H7 (cell line): ENCODE measurements at places on chromosomes 3 and 15.
A peak's percentile ranks its signal among the peaks of the same experiment; 100 is the strongest.

DNA sequence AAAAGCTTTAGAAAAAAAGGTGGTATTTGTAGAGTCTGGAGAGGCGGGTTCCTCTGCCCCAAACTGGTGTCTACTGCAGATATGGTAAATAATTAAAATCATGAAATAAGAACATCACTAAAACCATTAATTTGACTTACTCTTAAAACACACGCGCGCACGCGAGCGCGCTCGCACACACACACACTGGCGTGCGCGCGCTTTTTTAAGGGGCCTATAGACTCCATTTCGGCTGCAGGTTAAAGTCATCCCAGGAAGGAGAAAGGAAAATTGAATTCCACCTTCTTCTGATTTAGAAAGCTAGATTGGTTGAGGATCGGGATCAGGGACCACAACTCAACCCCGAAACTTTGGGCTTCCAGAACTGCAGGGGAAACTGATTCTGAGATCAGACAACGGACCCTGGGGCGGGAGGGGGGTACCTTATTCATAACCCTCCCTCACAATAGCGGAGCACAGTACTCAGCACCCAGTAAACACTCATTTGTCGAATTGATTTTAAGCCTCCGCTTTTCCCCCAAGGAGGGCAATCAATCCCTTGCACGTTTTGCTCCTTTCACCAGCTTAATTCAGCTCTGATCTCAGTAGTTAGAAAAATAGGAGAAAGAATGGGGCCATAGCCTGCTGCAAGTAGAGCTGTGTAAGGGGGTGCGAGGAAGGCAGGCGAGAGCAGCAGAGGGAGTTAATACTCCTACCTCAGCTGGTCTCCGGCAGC lies 509 bp upstream of the LRRC3B start:
- DNase-seq: peak; percentile 28

- DNase-seq: no peak
Measured at GRCh38 chr15:47846876-47847275, 129.6 kb downstream of the SEMA6D start.

DNA sequence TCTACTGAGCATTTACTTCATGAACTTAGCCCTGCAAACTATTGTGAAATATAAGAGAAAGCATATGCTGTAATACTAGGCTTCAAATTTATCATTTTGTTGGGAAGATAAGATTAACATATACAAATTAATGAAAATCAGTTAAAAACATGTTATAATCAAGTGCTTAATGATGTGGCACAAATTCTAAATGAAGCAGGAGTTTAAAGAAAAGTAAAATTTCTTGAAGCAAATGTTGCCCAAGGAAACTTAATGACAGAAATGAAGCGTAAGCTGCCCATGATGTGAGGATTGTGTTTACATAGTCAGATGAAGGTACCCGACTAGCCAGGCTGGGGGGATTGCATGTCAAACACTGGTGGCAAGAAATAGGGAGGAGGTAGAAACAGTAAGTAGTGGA lies 103.1 kb upstream of the GAP43 start:
- no peak for DNase-seq

DNA sequence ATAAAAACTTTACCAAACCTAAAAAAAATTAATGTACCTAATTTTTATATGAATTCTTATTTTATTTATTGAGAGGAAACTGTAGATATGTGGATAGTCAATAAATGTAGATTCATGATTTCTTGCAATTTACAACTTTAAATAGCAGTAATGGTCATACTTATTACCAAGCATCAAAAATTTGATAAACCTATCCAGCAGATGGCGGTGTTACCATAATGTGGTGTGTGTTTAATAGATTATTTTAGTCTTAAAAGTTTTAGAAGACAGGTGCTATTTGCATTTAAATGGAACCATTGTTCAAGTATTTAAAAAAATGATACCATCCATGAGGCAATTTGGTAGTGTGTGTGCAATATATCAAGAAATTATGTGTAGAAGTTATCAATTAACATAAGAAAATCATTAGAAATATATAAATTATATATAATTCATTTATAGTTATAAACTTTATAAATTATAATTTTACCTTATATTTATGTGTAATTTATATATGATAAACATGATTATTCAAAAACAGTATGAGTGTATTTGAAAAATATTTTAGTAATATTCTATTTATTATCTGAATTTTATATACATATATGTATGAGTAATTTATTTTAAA lies 176.0 kb upstream of the BCHE start:
- no peak for DNase-seq

DNA sequence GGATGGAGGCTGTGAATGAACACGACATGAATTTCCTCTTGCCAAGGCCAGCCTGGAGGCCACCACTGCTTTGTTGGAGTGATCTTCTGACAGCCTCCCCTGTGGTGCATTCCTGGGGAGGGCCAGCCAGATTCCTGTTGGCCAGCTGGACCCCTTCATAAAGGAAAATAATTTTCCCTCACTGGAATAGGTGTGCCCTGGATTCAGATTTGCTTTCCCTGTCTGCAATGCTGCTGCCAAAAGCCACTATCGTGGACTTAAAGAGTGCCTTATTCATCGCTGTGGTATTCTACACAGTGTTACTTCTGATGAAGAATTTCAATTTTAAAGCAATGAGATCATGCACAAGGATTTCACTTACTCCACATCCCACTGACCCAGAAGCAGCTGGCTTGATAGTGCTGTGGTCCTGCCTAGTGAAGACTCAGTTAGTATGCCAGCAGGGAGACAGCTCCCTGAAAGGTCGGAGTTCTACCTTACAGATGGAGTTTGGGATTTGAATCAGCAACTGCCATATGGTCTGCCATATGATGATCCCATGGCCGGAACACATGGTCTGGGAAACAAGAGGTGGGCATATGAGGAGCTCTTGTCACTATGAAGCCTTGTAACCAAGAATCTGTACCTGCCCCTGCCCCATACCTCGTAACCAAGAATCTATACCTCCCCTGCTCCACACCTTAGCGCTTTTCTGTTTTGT lies 145.2 kb downstream of the KLF13 start:
- peak; percentile 4 for DNase-seq

GRCh38 chr15:27086149-27086548 lies 115.2 kb downstream of the GABRG3 start:
- DNase-seq: peak; percentile 46

GRCh38 chr3:49722896-49723295 lies 855 bp downstream of the GMPPB start:
- DNase-seq: no peak

GRCh38 chr3:10619989-10620832 lies 114.8 kb upstream of the ATP2B2 start:
- DNase-seq: no peak

GRCh38 chr3:14275962-14276909 lies 97.6 kb downstream of the LSM3 start:
- DNase-seq: no peak

GRCh38 chr3:147397875-147398812 lies 8.2 kb downstream of the ZIC4 start:
- peak; percentile 75 for DNase-seq

- DNase-seq: no peak
Measured at GRCh38 chr3:148940983-148941382, 50.4 kb upstream of the GYG1 start.

DNA sequence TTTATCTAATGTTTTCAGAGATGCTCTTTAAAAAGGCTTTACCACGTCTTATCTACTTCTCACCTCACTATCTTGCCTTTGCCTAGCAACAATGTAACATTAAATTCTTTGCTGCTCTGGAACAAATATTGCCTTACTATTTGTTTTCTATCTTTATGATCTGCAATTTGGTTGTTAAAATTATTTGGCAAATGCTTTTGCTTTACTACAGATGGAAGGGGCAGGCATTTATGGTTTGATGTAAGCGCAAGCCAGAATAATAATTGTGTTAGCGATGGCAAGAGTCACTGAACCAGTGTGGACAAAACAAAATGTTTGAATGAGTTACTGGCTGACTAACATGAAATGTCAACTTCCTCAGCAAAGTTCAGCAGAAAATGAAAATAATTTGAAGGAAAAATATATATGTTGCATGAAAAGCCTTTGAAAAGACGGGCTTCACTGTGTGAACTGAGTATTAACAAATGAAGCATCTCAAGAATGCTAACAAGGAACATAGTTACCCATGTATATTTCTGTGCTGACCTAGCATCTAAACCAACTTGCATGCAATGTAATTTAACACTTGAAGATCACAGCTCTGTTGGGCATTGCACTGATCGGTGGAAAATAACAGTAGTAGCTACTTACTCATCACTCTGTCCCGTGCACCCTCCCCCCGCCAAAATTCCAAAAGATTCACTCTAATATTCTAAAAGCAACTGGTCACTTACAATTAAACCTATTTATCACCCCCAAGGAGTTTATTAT lies 454.0 kb upstream of the ARHGEF26 start:
- DNase-seq: no peak

DNA sequence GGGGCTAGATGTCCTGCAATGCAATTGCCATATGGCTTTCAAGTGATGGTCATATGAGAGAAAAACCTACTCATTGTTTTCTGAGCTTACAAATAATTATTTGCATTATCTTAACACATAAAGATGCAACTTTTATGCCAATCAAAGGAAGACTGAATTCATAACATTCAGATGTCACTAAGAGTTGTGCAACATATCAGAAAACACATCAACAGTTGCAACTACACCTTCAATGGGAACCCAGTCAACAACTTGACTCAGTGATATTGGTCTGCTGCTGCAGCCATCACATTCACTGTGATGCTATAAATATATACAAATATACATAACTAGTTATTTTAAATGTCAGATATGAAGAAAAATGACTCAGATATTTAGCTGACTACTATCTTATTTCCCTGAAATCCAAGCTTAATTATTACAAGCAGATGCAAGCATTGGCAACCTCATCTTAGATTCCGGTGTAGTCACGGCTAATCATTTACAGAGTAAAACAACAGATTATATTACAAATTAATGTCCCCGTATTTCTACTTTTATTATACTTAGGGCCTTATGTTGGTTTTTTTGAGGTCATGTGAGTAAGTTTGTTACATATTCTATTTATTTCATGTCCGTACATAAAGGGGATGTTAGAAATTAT lies 23.7 kb downstream of the CNTN3 start:
- DNase-seq: no peak

DNA sequence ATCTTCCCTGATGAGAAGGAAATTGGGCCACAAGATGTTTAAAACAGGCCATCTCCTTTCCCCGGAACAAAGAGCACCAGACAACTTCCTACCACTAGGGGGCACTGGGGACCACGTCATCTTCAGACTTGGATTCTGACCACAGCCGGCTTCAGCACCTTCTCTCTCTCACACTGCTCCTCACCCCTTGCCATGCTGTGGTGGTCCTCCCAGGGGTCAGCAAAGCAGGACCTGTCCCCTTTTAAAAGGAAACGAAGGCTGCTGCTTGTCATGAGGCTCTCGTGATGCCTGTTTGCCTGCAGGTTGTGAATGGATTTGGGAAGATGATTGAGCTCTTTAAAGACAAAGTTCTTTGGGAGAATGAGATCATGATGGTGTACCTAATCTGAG lies 16.2 kb downstream of the RFT1 start:
- DNase-seq: peak; percentile 82

GRCh38 chr3:171157980-171158379 lies 131.5 kb upstream of the SLC2A2 start:
- no peak for DNase-seq

DNA sequence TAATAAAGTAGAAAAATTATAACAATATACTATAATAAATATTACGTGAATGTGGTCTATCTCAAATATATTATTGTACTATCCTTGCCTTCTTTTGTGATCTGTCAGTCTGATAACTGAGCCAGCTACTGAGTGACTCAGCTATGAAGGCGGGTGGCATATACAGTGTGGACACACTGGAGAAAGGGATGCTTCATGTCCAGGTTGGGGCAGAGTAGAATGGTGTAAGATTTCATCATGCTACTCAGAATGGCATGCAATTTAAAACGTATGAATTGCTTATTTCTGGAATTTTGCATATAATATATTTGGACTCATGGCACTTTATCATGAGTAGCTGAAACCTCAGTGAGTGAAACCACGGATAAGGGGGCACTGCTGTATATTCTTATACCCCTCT lies 172.9 kb upstream of the TBC1D5 start:
- no peak for DNase-seq

DNA sequence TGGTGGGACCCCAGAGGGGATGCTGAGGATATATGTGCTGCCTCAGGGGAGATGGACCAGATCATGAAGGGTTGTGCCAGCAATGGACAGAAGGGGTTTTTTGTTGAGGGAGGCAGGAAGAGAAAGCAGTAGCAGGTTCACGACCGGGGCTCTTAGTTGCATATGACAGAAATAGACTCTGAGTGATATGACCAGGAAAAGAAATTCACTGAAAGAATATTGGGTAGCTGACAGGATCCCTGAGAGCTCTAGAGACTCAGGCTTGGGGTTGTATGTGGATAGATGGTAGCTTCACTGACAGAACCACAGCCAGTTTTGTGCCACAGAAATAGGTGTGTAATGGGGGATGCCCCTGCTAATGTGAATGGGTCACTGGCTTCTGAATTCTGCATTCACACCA lies 241.6 kb downstream of the ZNF621 start:
- no peak for DNase-seq

DNA sequence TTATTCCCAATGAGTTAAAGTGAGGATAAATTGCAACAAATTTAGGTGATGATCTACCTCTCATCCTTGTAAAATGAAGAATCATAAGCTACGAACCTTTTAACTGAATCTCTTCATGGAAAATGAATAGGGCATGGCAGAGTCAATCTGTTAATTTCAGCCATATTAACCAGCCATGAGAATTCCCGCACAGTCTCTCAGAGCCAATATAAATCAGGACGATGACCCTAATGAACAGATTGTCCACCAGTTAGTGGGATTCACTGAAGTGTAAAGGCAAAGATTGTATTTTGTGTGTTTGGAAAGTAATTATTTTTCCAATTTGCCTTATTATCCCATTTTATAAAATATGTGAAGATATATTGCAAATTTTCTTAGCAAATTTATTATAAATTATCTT lies 183.8 kb downstream of the CADM2 start:
- DNase-seq: no peak

GRCh38 chr3:126499401-126499800 lies 18.2 kb downstream of the UROC1 start:
- DNase-seq: no peak

DNA sequence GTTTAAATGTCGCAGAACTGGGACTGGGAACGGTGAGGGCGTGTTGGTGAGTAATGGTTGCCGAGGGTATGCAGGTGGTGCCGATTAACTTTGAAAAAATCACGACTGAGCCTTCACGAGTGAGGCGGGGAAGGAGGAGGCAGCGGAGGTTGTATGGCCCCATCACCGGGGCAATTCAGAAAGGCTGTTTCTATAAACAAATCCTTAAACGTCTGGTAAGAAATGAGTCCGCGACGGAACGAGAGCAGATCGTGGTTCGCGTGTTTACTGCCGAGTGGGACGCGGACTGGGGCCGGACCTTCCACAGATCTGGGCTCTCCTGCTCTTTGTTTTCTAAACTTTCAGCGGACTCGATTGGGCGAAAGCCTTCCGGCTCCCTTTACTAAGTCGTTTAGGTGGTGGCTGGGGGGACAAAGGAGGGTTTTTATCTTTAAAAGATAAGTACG lies 2.7 kb downstream of the IGF1R start:
- no peak for DNase-seq

GRCh38 chr3:37985637-37986320 lies 4.8 kb upstream of the VILL start:
- peak; percentile 63 for DNase-seq
